ENCODE measurements at places on chromosomes 16 and 17.

GRCh38 chr17:41404024-41404671 is 6.7 kb upstream of the KRT31 start:
- DNase-seq = no peak

- DNase-seq = no peak
Observed at GRCh38 chr16:85384833-85385462, 228.2 kb upstream of the GSE1 start.

- DNase-seq = no peak
Observed at GRCh38 chr17:56173958-56174835, 20.9 kb downstream of the ANKFN1 start.

DNA sequence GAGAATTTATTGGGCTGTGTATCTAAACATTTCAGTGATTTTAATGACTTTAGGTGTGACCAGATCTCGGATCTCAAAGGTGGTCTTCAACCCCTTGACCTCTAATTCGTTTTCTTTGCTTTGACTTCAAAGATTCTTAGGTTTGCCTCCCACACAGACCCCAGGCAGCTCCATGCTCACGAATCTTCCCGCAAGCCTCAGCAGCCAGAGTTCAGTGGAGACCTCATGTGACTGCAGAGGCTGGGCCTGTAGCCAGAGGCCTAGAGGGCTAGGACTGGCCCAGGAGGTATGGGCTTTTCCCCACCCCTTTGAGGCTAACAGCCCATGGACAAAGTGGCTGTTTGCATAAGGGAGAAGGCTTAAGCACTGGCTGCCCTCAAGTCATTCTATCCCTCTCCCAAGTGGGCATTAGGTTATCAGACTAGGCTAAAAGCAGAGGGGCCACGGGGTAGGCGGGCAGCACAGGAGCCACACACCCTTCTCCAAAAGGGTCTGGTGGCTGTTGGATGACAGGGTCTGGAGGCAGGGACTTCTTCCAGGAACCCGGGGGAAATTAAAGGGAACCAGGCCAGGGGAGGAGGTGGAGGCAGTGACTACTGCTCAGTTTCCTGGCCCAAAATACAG is 3.0 kb downstream of the HIRIP3 start:
- DNase-seq = no peak

DNA sequence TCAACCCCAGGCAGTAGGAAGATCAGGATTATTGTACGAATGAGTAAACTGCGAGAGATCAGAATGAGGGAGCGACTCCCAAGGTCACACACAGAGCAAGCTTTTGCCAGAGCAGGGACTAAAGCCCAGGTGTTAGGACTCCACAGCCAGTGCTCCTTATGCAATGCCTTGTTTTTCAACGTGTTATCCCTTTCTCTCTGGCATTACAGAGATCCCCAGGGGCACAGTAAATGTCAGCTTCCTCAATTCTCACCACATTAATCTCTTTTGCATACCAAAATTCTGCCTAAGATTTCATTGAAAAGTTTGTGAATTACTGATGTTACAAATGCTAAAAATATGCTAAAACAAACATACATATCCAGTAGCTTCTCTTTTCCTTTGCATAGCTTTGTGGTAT is 68.1 kb upstream of the CES5A start:
- DNase-seq = no peak

- DNase-seq = no peak
Observed at GRCh38 chr17:13008461-13008860, 9.4 kb downstream of the ELAC2 start.

- no peak for DNase-seq
Observed at GRCh38 chr17:41919165-41919817, 540 bp upstream of the ACLY start.

GRCh38 chr17:41107941-41108450 is 2.8 kb downstream of the KRTAP4-9 start:
- no peak for DNase-seq

DNA sequence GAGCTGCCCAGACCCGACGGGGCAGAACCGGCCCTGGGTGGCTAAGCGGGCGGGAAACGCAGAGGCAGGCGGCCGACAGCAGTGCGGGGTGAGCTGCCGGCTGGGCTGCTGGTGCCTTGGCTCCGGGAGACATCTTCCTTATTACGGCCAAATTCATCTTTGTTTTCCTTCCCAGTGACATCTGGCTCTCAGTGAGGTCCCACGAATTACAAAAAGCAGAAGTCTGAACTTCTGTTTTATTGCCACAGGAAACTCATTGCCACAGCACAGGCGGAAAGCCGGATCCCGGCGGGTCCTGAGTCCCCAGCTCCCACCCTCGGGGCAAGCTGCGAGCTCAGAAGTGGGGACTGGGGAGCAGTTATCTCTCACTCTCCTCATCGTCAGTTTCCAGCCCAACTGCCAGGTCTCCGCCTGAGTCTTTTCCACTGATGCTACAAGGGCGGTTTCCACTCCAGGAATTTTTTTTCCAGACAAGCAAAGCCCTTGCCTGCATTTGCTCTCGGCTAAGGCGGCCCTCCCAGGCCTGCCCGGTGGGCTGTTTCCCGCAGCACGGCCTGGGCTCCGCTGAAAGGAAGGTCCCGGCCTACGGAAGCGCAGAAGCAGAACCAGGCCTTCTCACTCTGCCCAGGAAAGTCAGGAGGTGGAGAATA is 40.3 kb downstream of the CBFA2T3 start:
- DNase-seq = no peak

DNA sequence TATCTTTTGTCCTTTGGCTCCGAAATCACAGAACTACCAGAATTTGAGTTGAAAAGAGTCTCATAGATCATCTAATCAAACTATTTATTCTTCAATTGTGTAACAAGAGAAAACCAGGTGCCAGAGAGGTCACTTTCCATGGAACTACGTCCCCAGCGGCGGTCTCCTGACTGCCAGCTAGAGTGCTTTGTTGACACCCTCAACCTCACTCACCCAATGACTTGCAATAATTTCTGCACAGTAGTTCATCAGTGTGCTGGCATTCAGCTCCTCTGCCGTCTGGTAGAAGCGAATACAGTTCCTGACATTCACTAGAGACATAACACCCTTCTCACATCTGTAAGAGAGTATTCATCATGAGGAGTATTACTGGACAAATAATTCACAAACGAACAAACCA is 54.2 kb downstream of the ANKFY1 start:
- DNase-seq = no peak

DNA sequence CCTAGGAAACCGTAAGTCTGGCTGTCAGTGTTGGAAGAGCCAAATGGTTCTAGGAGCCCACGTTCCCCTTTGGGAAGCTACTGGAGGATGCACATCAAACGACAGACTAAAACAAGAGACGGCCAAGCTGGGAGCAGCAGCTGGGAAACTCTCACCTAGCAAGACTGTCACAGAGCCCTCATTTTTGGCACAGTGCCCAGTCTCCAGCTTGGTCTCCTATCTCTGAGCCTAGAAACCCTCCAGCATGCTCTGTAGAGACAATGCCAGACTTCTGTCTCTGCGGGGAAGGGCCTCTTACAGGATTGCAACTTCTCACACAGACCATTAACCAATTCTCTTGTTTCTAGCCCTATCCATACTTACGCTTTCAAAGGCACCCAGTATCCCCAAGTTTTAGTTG is 23.5 kb downstream of the GTF3C1 start:
- no peak for DNase-seq

GRCh38 chr17:206941-207560 is 25.6 kb upstream of the DOC2B start:
- DNase-seq = peak; percentile 21

DNA sequence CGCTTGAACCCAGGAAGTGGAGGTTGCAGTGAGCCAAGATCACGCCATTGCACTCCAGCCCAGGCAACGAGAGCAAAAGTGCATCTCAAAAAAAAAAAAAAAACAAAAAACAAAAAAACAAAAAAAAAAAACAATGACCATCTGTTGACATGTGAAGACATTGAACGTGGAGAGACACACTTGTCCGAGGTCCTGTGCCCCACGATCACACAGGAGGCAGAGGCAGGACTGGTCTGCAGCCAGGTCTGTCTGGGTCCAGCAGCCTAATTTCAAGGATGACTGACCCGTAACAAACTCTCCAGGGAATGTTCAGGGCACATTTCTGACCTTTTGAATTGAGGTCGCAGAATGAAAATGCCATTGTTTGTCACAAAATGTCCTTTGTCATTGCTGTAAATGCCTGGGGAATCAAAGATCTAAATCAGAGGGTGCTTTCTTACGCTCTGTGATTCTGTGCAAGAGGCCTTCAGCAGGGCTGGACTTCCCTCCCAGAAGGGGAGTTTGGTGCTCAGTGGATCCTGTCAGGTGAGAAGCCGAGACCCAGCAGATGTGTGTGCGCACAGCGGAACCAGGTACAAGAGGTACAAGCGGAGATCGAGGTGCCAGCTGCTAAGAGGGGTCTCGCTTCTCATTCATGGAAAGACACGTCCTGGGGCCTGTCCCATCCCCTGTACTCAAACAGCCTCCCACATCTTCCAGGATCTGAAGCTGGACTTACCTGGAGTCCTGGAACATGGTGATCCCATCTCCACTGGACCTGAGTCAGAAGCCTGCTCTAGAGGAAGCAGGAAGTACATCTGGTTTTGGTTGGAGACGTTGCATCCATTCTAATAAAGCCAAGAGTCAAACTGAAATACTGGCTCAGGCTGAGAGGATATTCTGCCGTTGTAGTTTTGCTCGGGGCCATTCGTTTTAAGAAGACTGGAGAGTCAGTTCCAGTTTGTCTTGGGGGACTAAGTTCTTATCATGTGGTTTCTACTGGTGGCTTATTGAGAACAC is 95.8 kb downstream of the IRF8 start:
- DNase-seq = no peak

DNA sequence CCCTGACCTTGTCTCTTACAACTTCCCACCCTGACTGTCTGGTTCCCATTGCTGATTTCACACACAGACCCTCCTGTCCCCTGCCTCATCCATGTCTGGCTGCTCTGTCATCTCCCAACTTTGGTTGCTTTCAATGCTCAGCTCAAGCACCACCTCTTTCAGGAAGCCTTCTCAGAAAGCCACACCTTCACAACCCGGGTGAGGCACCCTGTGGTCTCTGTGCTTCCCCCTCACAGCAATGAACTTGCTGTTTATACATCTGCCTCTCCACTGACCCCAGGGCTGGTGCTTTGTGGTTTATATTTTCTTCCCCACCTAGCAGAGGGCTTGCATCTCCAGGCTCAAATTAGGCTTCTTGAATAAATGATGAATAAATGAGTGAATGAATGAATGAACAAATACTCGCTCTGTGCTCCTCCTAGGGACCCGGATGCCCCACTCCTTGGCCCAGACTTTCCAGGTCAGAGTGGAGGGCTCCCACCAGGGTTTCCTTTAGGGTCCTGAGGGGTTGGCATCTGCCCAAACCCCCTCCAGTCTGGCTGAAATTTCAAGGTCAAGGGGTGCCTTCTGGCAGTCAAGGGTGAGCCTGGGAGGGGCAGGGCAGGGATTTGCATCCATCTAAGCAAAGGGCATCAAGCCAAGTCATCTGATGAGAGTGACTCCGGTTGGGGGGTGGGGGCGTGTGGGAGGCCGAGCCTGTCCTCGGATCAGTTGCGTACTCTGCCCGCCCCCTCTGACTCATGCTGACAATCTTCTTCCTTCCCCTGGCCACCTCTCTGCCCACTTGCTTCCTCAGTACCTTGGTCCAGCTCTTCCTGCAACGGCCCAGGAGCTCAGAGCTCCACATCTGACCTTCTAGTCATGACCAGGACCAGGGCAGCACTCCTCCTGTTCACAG is at the start of gene ITGAX:
Gene ITGAX, plus strand, starts transcription at position 783 of the 898 bp plus-strand sequence. Its CDS starts 79 bp downstream, at position 862.
- no peak for DNase-seq

DNA sequence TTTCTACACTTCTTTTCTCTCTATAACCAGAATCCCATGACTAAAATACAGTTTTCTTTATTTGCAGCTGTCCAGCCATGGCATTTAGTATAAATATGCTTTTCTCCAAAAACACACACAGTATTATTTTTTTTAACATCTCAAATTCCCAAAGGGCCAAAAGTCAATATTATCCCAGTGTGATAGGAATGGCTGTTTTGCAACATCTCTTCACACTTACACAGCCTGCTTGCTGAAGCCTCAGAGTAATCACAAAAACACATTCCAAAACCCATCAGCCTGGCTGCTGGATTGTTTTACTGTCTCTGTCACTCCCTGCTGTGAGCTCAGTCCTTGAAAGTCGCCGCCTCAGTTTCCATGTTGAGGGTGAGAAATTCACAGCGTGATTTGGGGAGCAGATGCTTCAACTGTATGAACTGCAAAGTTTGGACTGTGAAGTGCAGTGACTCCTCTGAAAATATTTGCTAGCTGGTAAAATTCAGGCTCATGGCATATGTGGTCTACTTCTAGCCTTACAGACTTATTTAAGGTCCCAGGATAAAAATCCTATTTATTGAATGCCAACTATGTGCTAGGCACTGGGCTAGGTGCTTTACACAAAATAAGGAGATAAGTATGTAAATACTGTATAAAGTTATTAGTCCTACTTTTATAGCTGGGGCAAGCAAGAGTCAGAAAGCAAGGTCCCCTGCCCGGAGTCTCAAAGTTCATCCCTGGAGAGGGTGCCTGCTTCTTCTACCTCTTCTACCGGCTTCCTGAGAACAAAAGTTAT is 116.5 kb downstream of the SOCS1 start:
- no peak for DNase-seq
